ENCODE measurements at places on chromosomes 4 and X.

- no peak for DNase-seq
These were observed 220.3 kb downstream of the KCTD8 start for GRCh38 chr4:44228326-44228725.

DNA sequence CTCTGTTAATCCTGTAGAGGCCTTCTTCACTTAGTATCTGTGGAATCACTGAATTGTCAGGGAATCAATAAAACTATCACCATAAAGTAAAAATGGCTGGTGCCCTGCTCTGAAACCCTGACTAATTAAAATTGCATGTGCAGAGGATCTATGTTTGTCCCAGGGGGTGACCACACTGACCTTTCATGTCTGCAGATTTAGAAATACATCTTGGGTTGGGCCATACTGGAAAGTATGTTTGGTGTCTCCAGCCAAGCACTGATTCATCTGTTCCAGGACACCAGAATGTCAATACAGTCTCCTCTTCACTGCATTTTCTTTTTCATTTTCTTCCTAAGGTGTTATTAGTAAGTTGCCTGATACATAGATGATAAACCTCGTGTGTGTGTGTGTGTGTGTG is 490.9 kb upstream of the INTU start:
- DNase-seq, result no peak

DNA sequence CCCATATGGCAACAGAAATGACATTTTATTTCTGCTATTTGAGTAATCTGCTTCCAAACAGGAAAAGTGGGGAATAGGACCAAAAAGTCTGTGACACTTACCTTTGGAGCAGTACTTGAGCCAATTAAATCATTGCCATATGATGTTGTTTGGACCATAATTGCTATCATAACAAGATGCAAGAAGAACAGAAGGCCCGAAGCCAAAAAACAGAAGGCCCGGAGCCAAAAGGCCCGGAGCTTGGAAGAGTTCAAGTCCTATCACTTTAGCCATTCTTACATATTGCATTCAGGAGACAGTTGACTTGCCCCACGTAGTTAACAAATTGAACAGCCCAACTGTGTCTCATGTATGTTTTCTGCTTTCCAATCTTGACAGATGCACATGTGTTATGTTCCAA is 285.6 kb downstream of the ARHGAP24 start:
- DNase-seq, result no peak

DNA sequence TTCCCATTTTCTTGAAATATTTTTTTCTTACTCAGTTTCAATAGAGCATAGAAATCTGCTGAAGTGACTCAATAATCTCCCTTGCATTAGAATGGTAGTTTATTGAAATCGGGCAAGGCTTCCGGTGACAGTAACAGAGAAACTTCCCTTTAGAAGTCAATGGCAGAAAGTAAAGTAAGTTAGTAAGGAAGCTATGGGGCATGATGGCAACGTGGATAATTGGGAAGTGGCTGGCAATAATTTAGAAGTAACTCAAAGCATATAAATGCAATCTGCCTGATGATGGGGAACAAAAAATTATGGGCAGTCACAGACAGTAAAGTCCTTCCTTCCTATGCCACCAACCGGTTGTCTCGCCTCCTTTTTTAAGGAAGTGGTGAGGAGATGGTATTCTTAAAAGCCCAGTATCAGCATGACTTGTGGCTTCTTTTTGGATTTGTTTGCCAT is 7.6 kb downstream of the CYBB start:
- DNase-seq, result no peak

DNA sequence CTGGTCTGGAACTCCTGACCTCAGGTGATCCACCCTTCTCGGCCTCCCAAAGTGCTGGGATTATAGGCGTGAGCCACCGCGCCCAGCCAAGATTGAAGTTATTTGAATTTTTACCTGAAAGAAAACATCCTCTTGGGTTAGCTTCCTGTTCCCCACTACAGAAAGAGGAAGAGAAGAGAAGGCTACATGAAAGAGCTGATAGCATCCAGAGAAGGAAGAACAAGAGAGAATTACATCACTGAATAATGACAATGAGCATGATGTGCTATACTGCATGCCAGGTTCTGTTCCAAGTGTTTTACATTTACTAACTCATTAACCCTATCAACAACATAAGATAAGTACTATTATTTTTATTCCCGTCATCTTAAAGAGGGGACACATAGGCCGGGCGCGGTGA is 11.5 kb upstream of the TBC1D1 start:
- no peak for DNase-seq

DNA sequence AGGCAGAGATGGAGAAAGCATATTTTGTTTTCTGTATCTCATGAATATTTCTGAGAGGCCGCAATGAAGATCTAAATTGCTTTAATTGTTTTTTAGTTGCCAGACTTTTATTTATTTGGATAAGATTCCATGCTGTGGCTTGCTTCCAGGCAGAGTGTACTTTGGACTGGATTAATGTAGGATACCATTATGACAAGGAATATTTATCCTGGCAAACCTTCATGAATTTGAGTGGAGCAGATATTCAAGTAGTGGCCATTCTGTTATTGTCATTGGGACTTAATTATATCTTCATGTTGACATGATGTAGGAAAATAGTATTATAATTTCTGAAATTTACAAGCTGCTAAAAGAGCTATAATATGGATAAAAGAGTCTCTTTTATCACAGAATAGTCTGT is 182.9 kb downstream of the C4orf33 start:
- no peak for DNase-seq

DNA sequence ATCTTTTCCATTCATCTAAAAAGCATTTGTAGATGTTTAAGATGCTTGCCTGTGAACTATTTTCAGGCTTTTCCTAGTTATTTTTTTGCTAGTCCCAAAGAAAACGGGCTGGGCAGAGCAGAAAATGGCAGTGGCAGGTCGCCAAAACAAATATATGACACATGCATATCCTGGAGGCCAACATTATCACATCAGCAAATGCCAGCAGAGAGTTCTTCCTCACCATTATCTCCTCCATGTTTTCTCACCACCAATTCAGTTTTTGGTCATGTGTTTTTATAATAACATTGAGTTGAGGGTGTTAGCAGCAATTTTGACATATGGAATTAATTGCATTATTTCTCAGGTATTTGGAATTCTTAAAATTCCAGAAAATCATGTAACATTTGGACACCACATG is 97.9 kb upstream of the EOLA2 start:
- DNase-seq, result no peak

- no peak for DNase-seq
These were observed 21.1 kb downstream of the TDO2 start for GRCh38 chr4:155924637-155925036.

DNA sequence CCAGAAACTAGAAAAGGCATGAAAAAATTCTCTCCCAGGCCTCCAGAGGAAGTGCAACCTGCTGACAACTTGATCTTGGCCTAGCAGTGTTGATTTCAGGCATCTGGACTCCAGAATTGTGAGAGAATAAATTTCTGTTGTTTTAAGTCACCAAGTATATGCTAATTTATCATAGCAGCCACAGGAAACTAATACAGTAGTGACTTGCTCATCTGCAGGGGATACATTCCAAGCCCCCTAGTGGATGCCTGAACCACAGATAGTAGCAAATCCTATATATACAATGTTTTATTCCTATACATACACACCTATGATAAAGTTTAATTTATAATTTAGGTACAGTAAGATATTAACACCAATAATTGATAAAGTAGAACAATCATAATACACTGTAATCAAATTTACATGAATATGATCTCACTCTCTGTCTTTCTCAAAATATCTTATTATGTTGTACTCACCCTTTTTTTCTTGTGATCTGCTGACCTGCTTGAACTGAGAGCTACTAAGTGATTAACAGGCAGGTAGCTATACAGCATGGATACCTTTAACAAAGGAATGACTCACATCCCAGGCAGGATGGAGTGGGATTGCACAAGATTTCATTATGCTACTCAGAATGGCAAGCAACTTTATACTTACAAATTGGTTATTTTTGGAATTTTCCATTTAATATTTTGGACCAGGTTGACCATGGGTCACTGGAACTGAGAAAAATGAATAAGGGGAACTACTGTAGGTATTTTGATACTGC is 501.1 kb downstream of the KCNIP4 start:
- no peak for DNase-seq

DNA sequence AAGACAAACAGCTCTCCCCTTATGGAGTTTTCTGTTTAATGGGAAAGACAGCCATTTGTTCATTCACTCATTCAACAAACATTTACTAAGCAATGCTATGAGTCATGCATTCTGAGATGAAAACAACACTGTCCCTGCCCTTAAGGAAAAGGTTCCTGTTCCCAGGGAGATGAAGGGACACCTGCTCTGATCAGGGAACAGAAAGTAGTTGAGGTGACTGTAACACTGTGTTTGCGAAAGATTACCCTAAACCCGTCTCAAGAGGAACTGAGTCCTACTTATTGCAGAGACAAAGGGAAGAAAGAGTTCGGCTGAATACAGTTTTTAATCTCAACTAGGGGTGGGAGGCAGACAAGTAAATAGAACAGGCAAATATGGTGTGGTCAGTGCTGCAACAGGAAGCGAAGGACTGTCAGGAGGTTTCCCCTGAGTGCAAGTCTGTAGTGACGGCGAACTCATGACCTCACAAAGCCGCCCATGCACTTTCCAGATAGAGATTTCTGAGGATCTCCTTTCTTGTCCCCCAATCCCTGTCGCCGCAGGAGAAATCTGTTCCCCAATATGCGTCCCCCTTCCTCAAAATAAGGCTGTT is 712 bp downstream of the STX18 start:
- peak; percentile 8 for DNase-seq

- DNase-seq, result no peak
These were observed 4.1 kb downstream of the FOXO4 start for GRCh38 chrX:71099736-71100135.

GRCh38 chr4:119663160-119663788 is 34.7 kb upstream of the PDE5A start:
- DNase-seq, result no peak

- no peak for DNase-seq
These were observed 410.6 kb downstream of the IL1RAPL1 start for GRCh38 chrX:28997706-28998463.

GRCh38 chrX:57528670-57529255 is 63.0 kb upstream of the ZXDB start:
- peak; percentile 1 for DNase-seq

DNA sequence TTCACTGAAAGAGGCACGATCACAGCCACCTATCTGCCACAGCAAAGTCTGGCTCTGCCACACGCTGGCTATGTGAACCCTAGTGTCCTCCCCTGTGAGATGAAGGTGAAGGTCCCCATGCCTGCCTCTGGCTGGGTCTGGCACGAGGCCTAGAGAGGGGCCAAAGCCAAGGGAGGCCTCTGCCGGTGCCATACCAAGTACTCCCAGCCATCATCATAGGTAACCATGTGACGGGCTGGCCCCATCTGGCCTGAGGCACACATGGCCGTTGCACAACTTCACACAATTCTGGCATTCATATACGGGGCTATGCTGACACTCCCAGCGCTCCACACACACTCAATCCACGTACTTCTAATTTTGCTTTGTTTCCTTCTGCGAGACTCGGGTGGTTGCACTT is 15.3 kb downstream of the NOP14 start:
- no peak for DNase-seq

GRCh38 chrX:68660746-68661145 is 13.3 kb downstream of the STARD8 start:
- no peak for DNase-seq

DNA sequence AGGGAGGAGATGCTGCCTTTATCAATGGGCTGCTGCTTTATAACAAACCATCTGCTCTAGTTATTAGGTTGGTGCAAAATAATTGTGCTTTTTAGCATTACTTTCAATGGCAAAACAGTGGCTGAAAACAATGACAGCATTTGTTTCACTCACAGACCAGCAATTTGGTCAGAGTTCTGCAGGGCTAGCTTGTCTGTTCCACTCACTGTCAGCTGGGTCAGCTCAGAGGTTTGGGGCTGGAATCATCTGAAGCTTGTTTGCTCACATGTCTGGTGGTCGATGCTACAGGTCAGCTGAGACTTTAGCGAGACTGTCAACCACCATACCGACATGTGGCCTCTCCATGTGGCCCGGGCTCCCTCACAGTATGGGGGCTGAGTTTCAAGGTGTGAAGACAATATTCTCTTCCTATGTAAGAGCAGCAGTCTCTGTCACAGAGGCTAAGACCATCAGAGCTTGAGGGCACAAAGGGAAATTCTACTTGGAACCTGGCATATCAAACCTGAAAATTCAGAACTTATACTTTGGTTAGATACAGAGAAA is 81.3 kb upstream of the LIMCH1 start:
- DNase-seq, result no peak

DNA sequence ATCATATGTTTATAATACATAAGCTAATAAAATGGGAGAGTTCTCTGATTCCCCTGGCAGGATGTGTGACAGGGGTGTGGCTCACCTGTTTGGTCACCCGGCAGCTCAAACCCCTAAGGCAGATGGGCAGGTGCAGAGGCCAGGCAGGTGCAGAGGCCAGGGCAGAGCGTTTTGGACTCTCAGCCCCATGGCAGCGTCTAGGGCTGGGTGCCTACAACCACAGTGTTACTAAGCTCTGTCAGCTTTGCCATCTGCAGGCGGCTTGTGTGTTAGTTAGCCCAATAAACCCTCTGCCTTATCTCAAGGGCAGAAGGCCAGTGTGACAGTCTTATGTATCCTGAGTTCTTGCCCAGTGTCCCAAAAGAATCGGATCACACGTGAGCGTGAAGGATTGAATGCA is 54.0 kb upstream of the UGT2B15 start:
- no peak for DNase-seq

DNA sequence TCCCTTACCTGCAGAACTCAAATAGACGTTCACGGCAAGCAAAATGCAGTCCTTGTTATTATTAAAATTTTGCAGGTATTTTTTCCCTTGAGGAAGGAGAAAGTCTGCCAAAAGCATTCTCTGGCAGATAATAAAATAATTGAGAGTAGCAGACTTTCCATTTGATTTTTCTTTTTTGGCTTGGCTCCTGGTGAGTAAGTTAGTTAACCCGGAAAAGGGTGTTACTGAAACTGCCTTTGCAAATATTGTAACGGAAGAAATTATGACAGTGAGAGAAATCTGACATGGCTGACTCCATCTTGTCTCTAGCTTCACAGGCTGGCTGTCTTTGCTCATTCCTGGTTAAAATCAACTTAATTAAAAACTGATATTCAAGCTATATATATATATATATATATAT is 100.5 kb downstream of the GPR143 start:
- no peak for DNase-seq

GRCh38 chr4:7824218-7824617 is 115.4 kb downstream of the AFAP1 start:
- DNase-seq, result no peak

DNA sequence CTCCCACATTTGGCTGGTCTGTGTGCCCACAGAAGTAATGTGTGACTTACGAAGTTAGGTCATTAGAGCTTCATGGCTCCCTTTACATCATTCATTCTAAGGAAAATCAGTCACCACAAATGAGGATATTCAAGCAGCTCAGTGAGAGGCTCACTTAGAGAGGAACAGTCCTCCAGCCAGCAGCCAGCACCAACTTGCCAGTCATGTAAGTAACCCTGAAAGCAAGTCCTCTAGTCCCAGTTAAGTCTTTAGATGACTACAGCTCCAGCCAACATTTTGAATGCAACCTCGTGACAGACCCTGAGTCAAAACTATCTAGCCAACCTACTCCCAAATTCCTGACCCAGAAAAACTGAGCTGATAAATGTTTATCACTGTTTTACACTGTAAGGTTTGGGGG is 71.3 kb downstream of the LRBA start:
- no peak for DNase-seq

Measured in activated CD4-positive, alpha-beta T cell treated with anti-CD3 and anti-CD28 coated beads, Interleukin-2, amount 50 U/mL, for 1 hour (primary cell).